LHCN-M2 (cell line): ENCODE measurements at places on chromosomes 12 and 14. TPM values are rescaled to one million over a fixed set of nuclear protein-coding genes. Genes with fewer than 3 reads are reported as not detected.
A peak's percentile ranks its signal among the peaks of the same experiment; 100 is the strongest.

DNA sequence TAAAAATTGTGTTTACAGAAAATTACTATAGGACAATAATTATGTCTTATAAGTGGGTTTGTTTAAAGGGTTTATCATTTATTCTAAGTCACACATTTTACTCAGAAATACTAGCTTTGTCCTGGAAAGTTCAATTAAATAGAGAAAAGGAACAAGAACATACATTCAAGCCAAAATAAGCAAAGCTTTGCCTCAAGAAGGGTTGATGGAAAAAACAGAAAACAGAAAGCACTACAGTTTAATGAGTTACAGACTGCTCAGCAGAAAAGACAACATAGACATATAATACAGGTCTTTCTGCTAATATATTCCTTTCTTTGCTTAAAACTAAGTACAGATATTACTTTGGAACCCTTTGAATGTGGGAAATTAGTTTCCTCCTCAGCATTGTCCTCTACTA, 703.0 kb upstream of the LRFN5 start:
- DNase-seq, result no peak

The MMAB gene
- 25.3 and 26.6 TPM in 2 replicates for total RNA-seq

DNA sequence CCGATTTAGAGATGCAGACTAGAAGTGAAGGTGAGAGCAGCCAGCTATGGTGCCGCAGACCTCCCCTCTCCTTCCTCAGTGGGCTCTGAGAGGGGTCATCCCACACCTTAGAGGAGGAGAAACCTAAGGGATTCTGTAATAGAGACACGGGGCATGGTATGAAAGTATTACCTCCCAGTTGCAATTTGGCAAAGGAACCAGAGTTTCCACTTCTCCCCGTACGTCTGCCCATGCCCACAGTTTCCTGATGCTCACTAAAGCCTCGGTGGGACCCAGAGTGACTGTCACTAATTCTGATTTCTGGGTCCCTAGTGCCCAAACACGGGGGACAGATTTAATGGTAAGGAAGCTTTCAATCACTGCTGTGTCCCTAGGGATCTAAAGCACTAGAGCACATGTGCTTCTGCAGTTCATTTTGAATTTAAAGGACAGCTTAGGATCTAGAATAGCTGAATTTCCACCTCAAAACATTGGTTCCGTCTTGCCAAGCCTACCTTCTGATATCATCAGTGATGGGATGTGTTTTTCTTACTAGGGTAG, 44.1 kb downstream of the DAD1 start:
- DNase-seq, result no peak

The OR4K5 gene
- not detected in 2 replicates for total RNA-seq

- no peak for DNase-seq
Measured at GRCh38 chr12:101064721-101065120, 145.3 kb downstream of the SLC5A8 start.

GRCh38 chr14:99127651-99128167, 144.3 kb downstream of the BCL11B start:
- DNase-seq, result no peak

- DNase-seq, result peak; percentile 63
Measured at GRCh38 chr12:572532-572899, 90.7 kb downstream of the NINJ2 start.

The REM2 gene
- 0.06 and 0.13 TPM in 2 replicates for total RNA-seq

The MIP gene
- total RNA-seq, result not detected in 2 replicates

DNA sequence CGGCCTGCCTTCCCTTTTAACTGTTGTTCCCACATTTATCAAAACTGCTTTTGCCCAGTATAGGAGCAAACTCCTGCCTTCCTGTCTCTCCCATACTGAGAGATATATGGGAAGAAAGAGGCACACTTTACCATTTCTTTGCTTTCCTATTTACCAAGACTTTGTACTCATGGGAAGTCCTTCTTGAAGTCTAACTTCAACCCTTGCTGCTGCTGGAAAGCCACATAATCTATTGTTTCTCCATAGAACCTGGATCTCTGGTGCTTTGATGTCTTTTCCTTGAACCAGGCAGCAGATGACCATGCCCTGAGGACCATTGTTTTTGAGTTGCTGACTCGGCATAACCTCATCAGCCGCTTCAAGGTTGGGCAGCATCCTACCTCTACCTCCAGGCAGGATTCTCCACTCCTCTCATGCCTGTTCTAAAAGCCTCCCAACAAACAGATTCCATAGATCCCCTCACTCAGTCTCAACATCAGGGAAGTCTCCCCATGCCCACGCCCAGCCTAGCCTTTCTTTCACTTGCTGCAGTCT, 18.4 kb downstream of the PPP1R1A start:
- DNase-seq, result no peak

- no peak for DNase-seq
Measured at GRCh38 chr14:80005561-80005960, 205.7 kb downstream of the DIO2 start.

DNA sequence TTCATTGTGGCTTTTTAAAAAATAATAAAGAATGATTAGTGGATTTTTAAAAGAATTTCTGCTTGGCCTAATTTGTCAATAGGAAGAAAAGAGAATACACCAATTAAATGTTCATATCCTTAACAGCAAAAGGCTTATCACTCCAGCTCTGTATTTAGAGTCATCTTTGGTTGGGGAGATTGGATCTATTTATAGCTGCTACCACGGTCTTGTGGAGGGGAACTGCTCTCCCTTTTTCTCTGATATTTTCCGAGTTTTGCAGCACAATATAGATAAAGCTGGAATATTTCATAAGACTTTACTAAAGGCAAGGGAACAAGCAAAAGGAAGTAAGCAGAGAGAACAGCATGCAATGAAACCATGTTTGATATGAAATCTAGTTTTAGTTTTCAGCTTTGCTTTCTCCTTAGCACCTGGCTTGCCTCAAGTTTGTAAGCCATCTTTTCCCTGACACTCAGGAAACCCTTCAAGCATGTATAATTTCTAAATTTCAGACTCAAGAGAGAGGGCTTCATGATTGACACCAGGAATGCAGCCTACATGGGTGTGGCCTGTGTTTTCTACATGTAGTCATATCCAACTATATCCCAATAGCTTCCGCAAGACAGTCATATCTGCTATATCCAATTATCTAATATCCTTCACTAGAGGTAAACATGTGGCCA, 35.2 kb downstream of the BRMS1L start:
- DNase-seq, result no peak

The PMCH gene
- not detected in 2 replicates for total RNA-seq

- DNase-seq, result no peak
Measured at GRCh38 chr14:23929136-23929535, 24.4 kb upstream of the DHRS4 start.

GRCh38 chr12:50039151-50039835, 14.0 kb upstream of the RACGAP1 start:
- peak; percentile 75 for DNase-seq

DNA sequence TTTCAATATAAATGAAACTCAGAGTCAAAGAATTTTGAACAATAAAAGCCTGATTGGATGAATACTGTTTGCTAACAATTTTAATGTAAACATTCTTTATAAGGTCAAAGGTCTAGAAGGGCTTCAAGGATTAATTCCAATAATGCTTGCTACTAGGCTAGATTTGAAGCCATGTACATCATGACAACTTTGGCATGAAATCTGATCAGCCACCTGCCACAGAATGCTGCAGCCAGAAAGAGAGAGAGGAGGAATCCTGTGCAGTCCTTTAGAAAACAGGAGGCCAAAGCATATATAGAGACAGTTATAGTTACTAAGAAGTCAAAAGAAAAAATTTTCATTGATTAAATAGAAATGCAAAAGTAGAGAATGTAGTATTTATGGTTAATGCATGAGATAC, 47.1 kb downstream of the ABCD2 start:
- DNase-seq, result no peak

DNA sequence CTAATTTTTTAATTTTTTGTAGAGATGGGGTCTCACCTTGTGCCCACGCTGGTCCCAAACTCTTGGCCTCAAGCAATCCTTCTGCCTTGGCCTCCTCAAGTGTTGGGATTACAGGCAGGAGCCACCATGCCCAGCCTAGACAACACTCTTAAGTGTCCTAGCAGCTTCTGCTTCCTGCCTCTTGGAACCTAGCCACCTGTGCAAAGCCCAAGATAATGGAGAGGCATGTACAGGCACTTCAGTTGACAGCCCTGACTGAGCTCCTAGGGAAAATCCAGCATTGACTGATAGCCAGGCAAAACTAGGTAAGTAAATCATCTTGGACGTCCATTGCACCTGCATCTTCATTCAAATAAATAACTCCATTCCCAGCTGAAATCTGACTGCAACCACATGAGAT, 15.5 kb downstream of the COX14 start:
- DNase-seq, result no peak

GRCh38 chr12:6546016-6546415, 9.8 kb downstream of the IFFO1 start:
- no peak for DNase-seq

- no peak for DNase-seq
Measured at GRCh38 chr12:41045509-41045908, 142.6 kb upstream of the PDZRN4 start.

DNA sequence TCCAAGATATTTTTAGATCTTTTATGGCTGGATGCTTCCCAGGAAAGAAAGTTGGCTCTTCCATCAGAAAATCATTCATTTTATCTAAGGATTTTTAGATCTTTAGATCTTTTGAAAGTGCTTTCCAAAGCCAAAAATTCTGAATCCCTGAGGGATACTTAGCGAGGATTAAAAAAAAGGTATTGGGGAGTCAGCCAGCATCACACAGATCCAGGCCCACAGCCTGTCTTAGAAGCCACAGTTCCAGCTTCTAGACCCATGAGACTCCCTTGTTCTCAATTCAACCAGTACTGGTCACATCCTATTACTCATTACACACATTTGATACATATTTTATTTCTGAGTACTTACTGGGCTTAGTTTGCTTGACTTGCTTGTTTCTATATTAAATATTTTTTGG, 49.9 kb downstream of the TSPAN8 start:
- DNase-seq, result peak; percentile 32

- no peak for DNase-seq
Measured at GRCh38 chr12:54012631-54013409, 4.0 kb downstream of the HOXC8 start.

- DNase-seq, result no peak
Measured at GRCh38 chr14:98966016-98966415, 306.0 kb downstream of the BCL11B start.

GRCh38 chr12:120006258-120006975, 17.4 kb downstream of the BICDL1 start:
- no peak for DNase-seq

The ACOT4 gene
- total RNA-seq, result 0.38 and 0.69 TPM in 2 replicates

DNA sequence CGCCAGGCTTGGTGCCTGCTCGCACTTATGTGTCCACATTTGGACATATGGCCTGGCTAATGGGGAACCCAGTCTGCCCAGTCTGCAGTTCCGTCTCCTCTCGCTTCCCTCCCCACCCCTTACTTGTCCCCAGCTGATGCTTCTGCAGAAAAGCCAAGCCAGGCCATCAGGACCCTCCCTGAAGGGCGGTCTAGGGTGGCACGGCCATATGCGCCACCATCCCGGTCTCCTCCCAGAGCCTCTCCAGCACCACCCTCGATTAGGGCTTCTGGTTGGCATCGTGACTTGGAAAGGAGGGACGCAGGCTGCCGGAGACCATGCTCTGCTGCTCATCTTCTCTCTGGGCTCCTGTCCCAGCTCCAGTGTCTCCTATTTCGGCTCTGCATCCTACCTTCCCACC, 54.6 kb downstream of the CALM1 start:
- no peak for DNase-seq

DNA sequence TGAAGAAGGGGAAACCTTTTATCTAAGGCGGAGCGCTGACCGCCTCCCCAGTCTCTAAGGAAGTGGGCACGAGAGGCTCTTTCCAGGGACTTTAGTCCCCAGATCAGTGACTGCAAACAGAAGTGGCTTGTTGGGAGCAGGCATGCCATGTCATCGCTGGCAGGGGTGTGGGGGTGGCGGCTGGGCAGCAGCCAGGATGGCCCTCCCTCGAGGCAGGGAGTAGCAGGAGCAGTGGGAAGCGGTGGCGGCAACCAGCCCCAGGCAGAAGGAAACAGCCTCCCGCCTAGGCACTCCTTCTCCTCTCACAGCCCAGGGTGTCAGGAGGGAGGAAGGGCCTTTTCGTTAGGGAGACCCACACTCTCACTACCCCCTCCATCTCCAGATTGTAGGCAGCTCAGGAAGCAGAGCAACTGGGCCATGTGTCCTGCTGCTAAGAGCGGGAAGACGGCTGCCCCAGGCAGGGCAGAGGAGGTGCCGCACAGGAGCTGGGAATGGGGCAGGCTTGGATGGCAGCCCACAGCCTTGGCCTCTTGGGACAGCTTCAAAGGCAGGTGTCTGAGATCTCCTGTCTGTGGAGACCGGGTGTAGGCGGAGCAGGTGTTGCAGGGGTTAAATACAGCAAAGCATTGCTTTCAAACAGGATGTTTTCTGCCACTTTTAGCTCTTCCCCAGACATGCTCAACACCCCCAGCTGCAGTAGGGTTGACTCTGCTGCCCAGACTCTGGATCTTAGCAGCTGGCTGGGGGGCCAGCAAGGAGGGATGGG, 21.8 kb downstream of the VDR start:
- DNase-seq, result no peak

DNA sequence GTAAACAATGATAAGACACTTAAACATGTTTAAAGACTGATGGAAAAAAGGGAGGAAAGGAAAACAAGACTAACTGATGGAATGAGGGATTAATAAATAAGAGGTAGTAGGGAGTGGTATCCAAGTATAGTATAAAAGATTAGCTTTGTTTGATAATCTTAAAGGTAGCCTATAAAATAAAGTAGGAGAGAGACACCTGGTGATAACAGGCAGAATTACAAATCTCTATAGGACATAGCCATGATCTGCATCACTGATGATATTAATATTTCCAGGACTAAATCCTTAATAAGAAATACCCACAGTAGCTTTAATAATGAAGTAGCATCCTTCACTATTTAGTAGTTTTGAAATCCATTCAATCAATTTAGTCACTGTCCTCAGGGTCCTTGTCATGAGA, 30.4 kb downstream of the DLGAP5 start:
- DNase-seq, result peak; percentile 37

The POTEM gene
- total RNA-seq, result not detected in 2 replicates

- no peak for DNase-seq
Measured at GRCh38 chr12:45282411-45282810, 66.5 kb downstream of the ANO6 start.

GRCh38 chr14:29165431-29165830, 398.8 kb downstream of the FOXG1 start:
- DNase-seq, result no peak

The MUCL1 gene
- total RNA-seq, result not detected in 2 replicates
